ENCODE measurements at places on chromosomes 3 and 15. TPM values are rescaled to one million over a fixed set of nuclear protein-coding genes. Genes with fewer than 3 reads are reported as not detected.
A peak's percentile ranks its signal among the peaks of the same experiment; 100 is the strongest.

DNA sequence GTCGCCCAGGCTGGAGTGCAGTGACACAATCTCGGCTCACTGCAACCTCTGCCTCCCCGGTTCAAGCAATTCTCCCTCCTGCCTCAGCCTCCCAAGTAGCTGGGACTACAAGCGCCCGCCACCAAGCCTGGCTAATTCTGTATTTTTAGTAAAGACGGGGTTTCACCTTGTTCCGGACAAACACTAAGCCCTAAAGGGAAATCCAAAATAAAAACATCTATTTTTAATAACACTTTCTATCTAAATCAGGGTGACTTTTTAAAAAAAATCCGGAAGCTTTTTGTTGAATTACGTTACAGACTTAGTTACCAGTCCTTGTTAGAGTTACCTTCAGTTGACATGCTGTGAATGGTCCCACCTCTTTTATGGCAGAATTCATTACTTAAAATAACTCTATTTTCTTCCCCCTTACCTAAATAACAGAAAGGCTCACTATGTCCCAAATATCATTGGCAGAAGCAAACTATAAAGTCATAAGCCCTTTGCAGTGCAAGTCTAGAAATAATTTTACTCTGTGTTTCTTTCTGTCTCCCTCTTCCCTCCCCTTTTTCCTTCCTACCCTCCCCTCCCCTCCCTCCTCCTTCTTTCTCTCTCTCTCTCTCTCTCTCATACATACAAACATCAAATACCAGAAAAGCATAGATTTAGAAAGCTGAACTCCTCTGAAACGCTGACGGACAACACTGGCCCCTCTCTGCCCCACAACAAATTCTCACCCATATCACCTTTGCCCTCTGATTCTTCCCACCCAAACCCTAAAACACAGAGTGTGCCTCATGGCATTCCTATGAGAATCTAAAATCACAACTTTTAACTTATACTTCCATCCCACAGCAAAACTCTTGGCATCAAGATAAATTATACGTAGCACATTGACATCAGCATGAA is 18.3 kb downstream of the THBS1 start:
- DNase-seq: no peak

- no peak for DNase-seq
Measured at GRCh38 chr3:71786551-71786950, 1.6 kb upstream of the PROK2 start.

- no peak for DNase-seq
Measured at GRCh38 chr3:127461286-127461910, 129.1 kb downstream of the TPRA1 start.

DNA sequence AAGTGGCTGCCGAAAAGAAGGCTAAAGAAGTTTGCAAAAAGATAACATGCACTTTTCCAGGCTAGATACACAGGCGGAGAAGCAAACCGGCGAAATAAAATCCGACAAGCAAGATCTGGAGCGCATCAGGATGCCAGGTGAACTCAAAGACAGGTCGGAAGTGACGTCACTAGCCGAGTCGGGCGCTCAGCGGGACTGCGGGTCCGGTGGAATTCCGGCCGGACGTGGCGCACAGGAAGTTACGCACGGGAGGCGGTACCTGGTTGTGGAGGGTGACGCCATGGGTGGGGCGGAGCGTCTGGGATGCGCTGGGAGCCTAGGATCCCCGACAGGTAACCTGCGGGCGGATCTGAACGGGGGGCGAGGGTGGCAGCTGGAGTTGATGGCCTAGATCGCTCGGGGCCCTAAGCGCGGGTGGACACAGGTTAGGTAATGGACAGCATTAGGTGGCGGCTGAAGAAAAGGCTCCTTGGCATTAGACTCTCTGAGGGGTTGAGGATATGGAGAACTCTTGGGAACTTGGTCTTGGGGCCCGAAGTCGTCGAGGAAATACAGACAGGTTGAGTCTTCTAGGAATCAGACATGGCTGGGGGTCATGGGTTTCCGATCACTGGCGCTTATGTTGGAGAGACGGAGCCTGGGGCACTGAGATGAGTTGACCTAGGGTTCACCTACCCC is 29.0 kb upstream of the EHHADH start:
- peak; percentile 99 for DNase-seq

The BSN gene
- 0.36 TPM for total RNA-seq

- DNase-seq: no peak
Measured at GRCh38 chr3:187183210-187183862, 13.9 kb upstream of the RTP1 start.

The PCLAF gene
- 1.6 TPM for total RNA-seq

The LNP1 gene
- total RNA-seq: 0.19 TPM

GRCh38 chr3:149449799-149450198 is 24.7 kb upstream of the TM4SF4 start:
- DNase-seq: no peak

- DNase-seq: no peak
Measured at GRCh38 chr15:58182460-58183163, 44.4 kb downstream of the AQP9 start.

Data from lower leg skin (tissue), 4 donors.